Fibroblast of upper back skin (primary cell): ENCODE measurements at places on chromosomes 1 and 21.
A peak's percentile ranks its signal among the peaks of the same experiment; 100 is the strongest.

DNA sequence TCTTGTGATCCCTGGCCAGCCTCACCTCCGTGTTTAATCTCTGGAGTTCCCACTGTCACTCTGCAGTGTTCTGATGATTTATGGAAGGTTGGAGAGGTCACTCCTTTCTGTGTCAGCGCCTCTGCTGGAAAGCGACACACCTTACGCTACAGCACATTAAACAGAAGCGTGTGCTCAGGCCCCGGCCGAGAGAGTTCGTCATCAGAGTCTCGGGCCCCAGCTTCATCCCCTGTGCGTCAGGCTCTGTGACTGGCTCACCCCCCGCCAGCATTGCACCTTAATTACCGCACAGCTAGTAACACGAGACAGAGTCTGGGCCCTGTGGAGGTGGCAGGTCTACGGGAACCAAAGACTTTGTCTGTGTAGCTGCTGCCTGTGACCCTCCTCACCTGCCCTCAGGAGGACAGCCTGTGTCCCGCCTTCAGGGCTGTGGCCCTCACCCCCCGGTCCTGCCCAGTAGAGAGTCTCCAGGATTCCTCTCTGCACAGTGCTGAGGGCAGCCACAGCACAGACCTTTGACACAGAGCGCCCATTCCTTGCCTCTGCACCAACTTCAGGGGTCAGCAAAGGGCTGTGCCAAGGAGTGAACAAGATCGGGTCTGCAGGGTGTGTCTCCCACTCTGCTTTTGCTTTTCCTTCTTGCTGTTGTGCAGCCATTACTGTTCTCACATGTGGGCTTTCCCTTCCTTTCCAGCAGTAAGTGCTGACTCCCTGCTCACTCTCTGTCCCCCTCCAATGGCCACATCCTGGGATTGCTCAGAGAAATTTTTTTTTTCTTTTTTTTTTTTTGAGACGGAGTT, 157.6 kb downstream of the PGBD5 start:
- peak; percentile 76 for DNase-seq

GRCh38 chr1:94090761-94091160, 30.2 kb downstream of the ABCA4 start:
- DNase-seq, result no peak

DNA sequence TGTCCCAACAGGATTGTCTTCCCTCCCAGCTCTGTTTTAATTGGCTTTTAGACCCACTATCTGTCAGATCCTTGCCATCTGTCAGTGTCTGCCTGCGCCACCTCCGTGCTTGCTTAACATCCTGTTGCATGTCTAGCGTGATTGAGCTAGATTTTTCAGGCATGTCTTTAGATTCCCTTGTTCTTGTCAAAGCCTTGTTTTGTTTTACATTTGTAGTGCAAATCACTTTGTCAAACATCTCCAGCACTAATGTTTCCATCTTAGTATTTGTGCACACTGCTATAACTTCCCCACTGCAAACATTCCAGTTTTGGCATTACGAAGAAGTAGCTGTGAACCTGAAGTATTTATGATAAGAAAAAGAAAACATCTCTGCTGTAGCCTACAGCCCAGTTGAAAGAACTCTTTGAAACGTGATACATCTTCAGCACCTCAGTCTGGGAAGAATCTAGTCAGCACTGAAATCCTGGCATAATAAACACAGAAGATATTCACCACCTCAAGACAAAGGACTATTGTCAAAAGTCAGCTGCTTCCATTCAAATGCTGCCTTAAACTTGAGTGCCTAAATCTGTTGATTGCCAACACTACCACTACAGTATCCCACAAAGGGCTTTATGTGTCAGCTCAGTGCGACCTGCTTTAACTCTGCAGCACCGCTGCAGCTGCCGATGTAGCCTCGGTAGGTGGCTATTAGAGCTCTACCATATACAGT, 105.0 kb downstream of the FNBP1L start:
- DNase-seq, result peak; percentile 70

DNA sequence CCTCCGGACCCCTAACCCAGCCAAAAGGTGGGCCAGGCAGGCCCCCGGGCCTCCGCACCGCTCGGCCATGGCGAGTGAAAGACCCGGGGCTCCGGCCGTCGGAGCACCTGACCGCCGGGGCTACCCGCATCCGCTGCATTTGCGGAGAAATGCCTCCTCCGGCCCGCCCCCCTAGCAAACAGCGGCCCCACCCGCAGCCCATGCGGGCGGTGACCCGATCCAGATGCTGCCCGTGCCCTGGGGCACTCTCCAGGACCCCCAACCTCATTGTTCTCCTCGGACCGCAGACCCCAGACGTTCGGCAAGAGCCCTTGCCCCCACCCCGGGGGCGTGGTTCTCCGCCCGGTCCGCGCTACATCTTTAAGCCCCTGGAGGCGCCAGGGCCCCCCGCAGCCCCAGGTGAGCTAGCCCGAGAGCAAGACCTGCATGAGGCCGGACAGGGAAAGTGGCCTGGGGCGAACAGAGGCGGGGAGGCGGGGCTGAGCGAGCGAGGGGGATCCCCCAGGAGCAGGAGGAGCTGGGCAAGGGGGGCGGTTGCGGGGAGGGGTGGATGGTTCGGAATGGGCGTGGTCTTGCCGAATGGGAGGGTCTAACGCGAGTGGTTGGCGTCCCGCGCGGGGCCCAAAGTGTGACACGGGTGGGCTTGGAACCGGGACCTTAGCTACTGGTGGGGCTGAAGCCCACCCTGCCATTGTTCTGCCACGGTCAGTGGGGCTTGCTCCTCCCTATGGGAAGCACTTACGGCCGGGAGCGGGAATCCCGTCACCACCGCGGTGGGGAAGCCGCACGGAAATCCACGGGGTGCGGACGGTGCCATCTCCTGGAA, 6.3 kb upstream of the CRYBG2 start:
- DNase-seq, result no peak

- peak; percentile 41 for DNase-seq
Observed at GRCh38 chr1:153775458-153776327, 486 bp downstream of the SLC27A3 start.

- DNase-seq, result peak; percentile 86
Observed at GRCh38 chr21:41786509-41786987, 19.7 kb upstream of the RIPK4 start.

GRCh38 chr21:28823429-28823828, 169.2 kb downstream of the LTN1 start:
- no peak for DNase-seq

DNA sequence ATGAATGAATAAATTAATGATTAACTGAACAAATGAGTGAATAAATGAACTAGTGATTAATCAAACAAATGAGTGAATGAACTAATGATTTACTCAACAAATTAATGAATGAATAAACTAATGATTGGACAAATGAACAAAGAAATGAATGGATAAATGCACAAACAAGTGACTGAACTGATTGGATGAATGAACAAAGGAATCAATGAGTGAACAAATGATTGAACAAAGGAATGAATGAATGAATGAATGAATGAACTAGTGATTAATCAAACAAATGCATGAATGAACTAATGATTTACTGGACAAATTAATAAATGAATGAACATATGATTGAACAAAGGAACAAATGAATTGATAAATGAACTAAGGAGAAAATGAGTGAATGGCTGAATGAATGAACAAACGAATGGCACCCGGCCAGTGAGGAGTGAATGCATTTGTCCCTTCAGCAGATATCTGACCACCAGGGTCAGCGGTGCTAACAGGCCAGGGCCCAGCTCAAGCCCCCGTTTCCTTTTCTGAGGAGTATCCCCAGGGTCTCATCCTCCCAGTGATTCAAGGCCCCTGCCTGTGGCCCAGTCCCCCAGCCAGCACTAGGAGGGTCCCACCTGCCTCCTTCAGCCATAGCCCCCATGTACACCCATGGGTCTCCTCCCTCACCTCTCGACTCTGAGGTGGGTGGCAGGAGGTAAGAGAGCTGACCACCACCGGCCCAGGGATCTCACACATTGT, 49.9 kb downstream of the WNT9A start:
- DNase-seq, result no peak

- no peak for DNase-seq
Observed at GRCh38 chr1:239952348-239953308, 139.1 kb upstream of the FMN2 start.

DNA sequence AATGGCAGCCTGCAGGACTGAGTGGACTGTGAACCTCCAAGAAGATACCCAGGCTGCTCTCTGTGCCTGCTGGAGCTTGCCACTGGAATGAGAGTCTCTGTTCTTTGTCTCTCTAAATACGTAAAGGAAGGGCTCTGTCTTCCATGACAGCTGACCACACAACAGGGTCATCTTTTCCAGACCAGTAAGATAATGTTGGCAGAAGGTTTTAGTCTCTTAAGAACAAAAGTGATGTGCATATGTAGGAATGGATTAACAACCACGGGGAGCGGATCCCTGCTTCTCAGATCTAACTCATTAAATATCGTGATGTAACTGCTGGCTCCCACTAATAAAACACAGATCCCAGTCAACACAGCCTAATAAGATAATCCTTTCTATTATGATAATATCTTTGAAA, 67.5 kb downstream of the MAP10 start:
- no peak for DNase-seq

DNA sequence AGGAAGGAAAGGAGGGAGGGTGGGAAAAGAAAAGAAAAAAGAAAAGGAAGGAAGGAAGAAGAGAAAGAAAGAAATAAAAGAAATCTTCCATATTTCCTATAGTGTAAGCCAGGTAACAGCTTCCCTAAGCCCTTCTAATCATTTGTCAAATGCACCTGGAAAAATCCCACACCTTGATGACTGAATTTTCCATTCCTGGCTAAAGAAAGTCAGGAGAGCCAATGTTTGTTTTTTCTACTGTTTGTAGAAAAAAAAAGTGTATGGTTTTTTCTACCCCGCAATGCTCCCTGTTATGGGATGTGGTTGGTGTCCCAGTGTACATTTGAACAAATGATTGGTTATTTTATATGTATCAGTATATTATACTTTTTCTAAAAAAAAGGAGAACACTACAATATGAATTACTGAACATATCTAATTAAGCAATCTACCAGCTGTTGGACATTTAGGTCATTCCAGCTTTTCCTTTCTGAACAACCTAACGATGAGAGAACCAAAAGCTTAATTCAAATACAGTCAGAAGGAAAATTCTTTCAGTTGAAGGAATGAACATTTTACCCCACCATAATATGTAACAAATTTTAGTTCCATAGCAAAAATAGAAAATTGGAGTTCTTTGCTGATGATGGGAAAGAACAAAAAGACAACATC, 355.0 kb downstream of the SETD4 start:
- DNase-seq, result no peak

GRCh38 chr1:65281846-65282245, 27.5 kb upstream of the DNAJC6 start:
- DNase-seq, result no peak

DNA sequence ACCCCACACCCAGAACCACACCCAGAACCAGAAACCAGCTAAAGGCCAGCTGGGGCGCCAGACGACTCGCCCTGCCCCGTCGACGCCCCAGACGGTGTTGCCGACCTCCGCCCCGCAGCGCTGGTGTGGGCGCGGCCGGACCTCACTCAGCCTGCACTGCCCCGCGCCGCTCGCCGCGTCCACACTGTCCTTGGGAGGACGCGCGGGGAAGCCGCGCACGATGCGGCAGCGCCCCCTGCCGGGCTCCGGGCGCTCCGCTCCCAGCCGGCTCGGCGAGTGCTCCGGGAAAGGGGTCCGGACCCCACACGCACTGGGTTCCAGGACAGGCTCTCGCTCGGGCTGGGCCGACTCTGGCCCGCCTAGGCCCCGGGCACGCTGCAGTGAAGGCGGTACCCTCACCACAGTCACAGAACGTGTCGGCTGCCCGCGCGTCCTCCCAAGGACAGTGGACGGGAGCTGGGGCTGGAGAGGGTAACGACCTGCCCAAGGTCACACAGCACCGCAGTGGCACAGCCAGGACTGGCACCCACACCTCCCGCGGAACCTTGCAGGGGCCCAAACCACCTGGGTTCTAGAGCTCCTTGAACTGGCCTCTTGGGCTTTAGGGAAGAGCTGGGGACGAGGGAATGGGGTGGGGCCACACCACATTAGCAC, 90.2 kb downstream of the DMRTA2 start:
- DNase-seq, result peak; percentile 36

DNA sequence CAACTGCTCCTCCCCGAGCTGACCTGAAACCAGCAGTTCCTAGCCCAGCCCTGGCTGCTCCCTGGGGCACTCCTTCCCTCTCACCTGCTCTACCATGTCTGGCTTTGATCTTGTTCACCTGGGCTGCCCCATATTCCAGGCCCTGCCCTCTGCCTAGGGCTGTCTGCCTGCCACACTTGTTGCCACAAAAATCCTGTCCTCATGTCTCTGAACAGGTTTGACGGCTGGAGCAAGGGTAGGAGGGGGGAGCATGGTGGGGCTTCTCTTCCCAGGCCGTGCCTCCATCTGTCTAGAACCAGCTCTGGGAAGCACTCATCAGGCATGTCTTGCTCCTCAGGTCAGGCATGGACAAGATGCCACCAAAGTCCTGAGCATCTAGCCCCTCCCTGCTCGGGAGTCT, 44.3 kb upstream of the WNT2B start:
- DNase-seq, result no peak

- no peak for DNase-seq
Observed at GRCh38 chr1:19007491-19008441, 51.3 kb upstream of the IFFO2 start.

DNA sequence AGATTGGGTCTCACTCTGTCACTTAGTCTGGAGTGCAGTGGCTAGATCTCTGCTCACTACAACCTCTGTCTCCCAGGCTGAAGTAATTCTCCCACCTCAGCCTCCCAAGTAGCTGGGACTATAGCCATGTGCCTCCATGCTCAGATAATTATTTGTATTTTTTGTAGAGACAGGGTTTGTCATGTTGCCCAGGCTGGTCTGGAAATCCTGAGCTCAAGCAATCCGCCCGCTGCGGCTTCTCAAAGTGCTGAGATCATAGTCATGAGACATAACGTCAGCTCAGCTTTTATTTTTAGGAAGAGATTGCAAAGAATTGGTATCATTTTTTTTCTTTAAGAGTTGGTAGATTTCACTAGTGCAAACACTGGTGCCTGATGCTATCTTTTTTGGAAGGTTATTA, 244.9 kb downstream of the DSCAM start:
- DNase-seq, result no peak

DNA sequence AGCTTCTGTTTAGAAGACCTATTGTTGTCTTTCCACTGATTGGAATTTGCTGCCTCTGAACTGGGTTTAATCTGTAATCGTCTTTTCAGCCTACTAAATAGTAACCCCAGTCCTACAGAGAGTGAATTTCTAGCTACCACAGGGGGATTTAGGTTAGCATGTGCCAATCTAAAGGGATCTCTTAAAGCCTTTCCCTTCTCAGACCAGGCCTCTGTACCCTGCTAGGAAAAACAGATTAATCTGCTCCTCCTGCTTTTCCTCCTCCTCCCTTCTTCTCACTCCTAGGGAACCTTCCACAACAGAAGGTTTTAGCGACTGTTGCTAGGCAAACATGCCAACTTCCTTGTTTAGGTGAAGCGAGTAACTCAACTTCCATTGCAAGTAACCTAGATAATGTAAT, 1.3 kb upstream of the RC3H1 start:
- DNase-seq, result no peak

DNA sequence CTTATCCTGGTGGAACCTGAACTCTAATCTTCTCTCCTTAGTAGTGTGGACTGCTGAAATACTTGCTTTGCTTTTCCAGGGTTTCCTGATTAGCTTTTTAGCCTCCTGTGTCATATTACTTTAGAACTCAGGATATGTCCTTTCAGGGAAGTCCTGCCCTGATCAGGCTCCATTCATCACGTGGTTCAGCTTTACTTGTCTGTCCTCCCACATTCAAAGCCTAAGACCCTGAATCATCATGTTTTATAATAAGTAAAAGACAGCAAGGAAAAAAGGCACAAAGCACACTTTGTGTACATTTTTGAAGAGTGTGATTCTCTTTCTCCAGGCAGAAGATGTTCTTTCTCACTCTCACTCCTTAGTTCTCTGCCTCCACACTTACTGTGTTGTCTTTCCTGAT, 70.6 kb downstream of the PATJ start:
- no peak for DNase-seq
